ENCODE measurements at places on chromosomes 5 and 9.
A peak's percentile ranks its signal among the peaks of the same experiment; 100 is the strongest.

GRCh38 chr9:132975961-132976360, 2.5 kb upstream of the GFI1B start:
- no peak for DNase-seq

GRCh38 chr5:42929871-42930270, 110.2 kb downstream of the ANXA2R start:
- DNase-seq = no peak

- DNase-seq = no peak
Measured at GRCh38 chr5:122442938-122443337, 130.9 kb downstream of the SNCAIP start.

- DNase-seq = peak; percentile 19
Measured at GRCh38 chr5:124057724-124058231, 545.8 kb downstream of the CSNK1G3 start.

GRCh38 chr5:138109463-138110265, 25.8 kb downstream of the WNT8A start:
- peak; percentile 15 for DNase-seq

- no peak for DNase-seq
Measured at GRCh38 chr5:92206681-92207080, 823.6 kb upstream of the ARRDC3 start.

DNA sequence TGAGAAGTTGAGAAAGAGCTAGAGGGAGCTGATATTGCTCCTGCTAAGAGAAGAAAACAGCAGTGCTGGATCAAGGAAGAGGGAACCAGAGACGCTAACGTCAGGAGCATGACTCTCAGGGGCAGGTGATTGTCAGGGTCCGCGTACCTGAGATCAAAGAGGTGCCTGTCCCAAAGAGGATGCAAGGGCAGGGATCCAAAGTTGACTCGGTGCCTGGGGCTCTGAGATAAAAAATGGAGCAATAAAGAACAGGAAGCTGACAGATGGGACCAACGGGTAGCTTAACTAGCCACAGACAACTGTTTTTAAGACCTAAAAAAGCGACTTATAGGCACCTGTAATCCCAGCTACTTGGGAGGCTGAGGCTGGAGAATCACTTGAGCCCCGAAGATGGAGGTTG, 517.8 kb downstream of the IRX1 start:
- DNase-seq = no peak

DNA sequence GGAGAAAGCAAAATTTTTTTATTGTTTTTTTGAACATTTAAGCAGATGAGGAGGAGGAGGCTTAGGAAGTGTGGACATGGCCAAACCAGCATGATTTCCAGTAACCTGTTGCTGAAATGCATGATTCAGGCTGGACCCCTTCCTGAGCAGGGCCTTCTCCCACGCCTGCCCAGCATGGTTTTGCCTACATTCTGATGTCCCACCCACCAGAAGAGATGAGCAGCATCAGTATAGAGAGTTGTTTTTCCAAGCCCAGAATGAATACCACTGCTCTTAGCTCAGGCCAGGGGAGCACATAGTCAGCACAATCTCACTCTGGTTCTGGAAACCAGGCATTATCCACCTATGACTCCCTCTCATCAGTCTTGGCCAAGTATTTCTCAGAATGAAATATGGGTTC, 90.1 kb downstream of the PAPPA start:
- DNase-seq = no peak

GRCh38 chr9:133008824-133009223, 22.0 kb upstream of the GTF3C5 start:
- no peak for DNase-seq

DNA sequence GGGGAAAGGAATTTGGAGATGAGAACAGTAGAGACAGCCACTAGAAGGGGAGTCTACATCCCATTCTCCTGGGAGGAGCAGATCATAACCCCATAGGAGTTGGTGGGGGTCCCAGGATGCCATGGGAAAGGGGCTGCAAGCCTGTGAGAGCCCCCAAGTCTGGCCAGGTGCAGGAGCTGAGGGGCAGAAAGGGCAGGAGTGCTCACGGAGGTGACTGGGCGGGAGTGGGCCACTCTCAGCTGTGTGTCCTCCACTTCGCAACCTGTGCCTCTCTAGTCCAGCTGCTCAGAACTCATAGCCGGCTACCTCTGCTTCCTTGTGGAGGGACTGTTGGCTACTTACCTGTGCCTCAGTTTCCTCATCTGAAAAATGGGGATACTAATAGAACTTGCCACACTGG, 263.9 kb downstream of the FSTL4 start:
- DNase-seq = no peak

DNA sequence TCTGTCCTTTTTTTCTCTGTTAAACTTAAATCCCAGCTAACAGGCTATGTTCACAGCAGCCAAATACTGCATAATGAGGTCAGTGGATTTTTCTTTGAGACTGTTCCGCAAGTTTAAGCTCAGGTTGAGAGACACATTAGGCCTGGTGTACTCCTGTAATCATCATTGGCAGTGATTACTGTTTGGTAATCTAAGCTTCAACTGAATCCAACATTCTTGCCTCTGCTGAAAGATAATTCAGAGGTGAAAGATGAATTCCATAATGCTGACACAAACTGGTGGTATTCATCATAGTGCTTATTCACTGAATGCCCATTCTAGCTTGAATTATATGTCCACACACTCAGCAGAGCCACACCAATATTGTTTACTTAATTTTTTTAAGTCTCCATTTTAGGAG, 108.5 kb downstream of the NFIB start:
- no peak for DNase-seq

DNA sequence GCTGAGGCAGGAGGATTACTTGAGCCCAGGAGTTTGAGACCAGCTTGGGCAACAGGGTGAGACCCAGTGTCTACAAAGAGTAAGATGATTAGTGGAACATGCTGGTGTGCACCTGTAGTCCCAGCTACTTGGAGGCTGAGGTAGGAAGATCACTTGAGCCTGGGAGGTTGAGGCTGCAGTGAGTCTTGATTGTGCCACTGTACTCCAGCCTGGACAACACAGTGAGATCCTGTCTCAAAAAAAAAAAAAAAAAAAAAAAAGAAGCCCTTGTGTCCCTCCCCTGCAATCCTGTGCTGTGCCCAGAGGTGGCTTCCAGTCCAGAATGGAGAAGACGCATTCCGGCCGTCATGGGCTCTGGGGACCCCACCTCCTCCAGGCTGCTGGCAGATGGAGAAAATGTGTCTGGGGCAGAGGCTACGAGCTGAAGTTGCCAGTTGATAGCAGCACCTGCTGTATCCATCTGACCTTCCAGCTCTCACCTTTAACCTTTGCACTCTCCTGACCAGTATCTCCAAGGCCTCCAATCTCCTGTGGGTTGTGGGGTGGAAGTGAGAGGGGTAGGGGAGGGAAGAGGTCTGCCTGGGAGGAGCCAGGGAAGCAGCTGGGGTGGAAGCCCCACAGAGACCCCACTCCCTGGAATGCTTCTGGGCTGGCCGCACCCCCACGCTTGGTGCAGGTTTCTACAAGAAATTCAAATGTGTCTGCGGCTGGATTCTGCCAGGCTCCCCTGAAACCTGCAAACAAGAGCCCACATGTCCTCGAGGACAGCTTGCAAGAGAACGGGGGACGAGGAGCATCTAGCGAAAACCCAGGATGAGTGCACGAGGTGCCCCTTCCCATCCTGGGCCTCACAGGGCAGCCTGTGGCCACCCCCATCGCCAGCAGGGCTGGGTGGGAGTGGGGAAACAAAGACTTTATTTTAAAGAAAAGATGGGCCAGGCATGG, 148.3 kb upstream of the IER5L start:
- no peak for DNase-seq

DNA sequence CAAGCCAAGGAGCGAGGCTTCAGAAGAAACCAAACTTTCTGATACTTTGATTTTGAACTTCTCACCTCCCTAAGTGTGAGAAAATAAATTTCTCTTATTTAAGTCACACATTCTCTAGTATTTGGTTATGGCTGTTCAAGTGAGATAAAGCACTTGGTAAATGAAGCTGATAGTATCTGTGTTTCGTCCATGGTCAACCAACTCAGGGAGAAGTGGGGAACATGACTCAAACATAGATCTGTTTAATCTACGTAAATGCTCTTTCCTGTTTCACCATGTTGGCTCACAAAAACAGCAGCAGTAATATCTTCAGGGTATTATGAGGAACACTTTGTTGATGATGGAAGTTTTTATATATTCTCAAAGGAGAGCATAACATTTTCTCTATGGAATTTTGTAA, 2167.2 kb upstream of the C9orf72 start:
- DNase-seq = no peak

- no peak for DNase-seq
Measured at GRCh38 chr5:81125959-81126358, 107.2 kb upstream of the CKMT2 start.

DNA sequence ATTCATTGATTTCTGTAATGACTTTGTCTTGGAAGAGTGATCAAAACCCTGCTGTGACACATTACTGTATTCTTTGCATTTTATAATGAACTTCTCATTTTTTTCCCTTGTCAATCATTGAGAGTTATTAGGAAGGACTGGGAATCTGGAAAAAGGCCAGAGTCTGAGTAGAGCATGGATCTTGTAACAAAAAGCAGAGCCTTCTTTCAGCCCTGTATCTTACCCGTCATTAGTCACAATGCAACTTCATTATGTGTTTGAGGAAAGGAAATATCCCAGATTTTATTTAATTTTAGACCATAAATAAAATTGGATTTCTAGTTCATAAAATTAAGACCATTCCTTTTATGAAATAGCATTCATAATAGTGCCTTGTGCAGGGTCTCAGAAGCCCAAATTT, 131.4 kb downstream of the ARHGEF28 start:
- no peak for DNase-seq

- no peak for DNase-seq
Measured at GRCh38 chr9:69922646-69923045, 102.0 kb downstream of the CFAP95 start.

GRCh38 chr9:107918749-107919148, 429.2 kb upstream of the KLF4 start:
- no peak for DNase-seq

DNA sequence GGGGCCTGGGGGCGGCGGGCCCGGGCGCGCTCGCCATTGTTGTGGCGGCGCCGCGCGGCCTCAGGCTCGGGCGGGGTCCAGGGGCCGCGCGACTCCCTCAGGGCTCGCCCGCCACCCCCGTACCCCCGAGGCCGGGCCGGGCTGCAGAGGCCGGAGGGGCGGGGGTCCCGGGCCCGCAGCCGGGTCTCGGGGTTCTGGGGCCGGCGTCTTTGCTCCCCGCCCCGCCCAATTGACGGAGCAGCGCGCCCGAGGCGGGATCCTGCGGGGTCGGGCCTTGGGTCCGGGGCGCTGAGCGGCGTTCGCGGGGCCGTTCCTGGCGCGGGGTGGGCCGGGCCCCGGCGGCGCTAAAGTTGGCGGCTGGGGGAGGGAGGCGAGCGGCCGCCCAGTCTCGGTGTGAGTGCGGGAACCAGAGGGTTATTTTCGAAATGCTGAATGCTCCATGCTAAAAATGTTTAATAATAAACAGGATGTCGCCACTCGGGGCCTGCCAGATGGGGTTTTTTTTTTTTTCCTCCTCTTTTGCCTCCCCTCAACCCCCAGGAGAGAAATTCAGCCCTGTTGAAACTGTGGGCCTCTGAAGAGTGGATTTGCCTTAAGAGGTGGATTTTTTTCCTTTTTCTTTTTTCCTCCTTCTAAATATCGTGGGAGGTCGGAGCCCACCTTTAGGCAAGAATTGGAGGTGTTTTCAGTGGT, 724 bp downstream of the PRRC2B start:
- peak; percentile 46 for DNase-seq

DNA sequence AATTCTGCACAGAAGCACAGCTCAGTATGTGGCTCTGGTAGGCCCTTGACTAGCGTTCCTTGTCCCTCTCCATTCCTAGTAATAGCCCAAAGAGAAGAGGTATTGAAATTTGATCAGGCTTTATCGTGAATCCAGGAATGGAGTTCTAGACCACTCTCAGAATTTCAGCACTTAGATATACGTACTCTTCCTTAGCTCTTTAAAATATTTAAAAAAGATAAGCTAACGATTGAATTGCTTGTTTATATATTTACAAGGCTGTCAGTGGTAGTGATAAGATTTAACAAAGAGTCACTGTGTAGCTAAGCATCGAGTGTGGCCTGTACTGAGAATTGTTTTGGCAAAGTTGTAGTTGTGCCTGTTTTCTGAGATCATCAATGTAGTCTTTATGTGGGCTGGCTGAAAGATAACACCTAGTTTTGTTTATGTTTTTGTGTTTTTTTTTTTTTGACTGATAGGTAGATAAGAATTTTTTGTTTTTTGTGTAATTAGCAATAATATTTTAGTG, 2.5 kb downstream of the KIAA1958 start:
- peak; percentile 27 for DNase-seq

DNA sequence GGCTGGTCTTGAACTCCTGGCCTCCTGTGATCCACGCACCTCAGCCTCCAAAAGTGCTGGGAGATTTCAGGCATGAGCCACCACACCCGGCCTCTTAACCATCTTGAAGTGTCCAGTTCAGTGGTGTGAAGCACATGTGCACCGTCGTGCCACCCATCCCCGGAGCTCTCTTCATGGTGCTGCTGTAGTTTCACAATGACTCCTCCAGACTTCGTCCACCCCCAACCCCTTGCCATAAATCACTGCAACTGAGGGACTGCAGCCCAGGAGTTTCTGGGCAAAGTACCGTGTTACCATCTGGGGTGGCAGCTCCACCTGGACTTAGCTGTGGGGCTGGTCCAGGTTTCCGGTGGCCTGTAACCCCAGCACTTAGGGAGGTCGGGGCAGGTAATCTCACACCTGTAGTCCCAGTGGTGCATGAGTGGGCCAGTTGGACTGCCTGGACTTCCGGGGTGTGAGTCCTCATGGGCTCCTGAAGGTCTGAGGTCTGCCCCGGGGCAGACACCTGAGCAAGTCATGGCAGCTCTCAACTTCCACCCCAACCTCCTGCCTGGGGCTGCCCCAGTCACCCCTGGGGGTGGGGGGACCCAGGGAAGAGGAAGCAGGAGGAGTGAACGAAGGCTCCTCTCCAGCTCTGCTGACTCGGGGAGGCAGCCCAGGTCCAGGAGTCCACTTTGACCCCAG, 6.6 kb upstream of the N4BP3 start:
- DNase-seq = no peak

GRCh38 chr5:67985686-67986387, 229.7 kb upstream of the PIK3R1 start:
- DNase-seq = no peak

- no peak for DNase-seq
Measured at GRCh38 chr9:88289532-88289931, 98.7 kb upstream of the SPIN1 start.

GRCh38 chr5:122351416-122352157, 39.5 kb downstream of the SNCAIP start:
- DNase-seq = no peak

DNA sequence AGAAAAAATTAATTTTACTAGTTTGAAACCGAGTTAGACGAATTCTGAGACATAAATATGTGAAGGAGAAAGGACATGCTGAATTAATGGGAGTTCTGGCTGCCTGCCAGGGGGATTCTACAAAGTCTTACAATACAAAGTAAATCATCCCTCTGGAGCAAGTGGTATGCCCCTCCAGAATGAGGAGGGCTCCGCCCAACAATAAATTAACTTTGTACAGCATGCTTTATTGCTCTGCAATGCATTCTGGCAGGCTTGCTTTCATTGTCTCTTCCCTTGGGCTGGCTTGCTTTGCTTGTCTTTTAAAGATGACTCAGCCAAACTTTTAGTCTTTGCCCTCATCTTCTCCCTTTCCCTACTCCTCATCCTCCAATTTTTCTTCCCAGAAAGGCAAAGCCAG, 11.7 kb upstream of the PCDHB1 start:
- peak; percentile 30 for DNase-seq

GRCh38 chr5:15013654-15014463, 142.3 kb upstream of the ANKH start:
- DNase-seq = peak; percentile 79

- DNase-seq = no peak
Measured at GRCh38 chr9:36935332-36935731, 98.7 kb downstream of the PAX5 start.

All from NCI-H524 (cell line).